ENCODE measurements at places on chromosomes 7 and 10.

DNA sequence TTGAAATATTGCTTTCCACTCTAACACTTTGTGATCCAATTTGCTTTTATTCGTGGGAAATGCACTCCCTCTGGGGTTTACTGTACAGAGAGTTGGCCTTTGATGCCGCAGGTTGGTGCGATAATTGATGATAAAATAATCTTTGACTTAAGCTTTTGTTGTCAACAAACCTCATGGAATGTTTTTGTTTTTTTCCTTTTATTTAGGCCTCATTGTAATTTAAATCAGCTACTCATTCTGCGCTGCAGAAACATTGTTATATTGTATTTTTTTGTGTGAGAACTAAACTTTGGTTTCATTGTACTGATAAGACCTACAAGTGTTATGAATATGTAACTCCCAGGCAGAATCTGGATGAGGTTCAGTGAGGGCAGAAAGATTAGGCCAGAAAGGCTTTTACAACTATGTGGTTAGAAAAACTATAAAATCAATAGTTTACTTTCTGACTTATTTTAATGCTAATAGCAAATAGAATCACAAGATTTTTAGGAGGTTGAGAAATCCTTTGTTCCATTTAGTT lies 76.8 kb upstream of the POM121L12 start:
- DNase-seq, result no peak

GRCh38 chr7:80785961-80786536 lies 132.8 kb downstream of the SEMA3C start:
- DNase-seq, result no peak

DNA sequence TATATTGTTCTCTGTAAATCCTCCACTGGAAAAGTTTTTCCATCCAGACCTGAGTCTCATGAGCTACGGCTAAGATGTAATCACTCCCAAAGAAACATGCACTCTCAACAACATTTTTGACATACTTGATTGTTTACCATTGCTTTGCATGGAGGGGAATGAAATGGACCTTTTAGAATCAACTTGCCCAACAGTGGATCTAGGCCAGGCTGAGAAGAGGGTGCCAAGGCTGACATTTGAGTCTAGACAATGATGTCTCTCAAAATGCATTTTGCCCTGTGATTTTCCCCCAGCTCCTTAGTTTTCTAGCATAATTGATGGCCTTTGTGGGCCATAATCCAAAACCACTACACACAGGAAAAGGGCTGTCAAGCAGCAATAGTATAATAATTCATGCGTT lies 297.9 kb upstream of the KLF6 start:
- no peak for DNase-seq

DNA sequence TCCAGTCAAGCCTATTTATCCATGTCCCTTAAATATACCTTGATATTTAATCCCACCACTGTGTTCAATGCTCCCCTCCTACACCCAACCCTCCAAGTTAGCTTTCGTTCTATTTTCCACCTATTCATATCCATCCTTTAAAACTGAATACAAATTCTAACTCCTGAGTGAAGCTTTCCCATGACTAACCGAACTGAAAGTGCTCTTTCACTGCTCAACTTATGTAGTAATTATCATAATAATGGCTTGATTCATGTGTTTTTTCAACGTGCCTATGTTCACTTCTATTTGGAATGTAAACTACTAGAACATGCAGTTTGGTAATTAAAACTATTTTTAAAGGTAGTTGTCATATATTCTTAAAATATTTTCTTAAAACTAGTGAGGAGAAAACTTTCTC lies 58.0 kb downstream of the NDUFB2 start:
- DNase-seq, result no peak

DNA sequence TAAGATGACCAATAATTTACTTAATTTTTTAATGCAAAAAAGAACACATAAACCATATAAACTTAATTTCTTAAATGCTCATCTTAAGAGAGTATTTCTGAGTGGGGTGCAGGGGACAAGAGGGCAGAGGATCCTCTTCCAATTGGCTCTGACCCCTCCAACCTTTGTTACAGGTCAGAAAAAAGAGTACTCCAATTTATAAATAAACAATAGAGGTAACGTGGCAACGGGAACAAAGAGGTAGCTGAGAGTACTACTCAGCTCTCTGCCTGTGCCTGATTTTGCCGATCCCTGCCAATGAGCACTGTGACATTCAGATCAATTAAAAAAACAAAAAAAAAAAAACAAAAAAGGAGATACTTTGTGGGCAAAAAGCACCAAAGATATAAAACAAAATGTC lies 307.9 kb downstream of the PARD3 start:
- DNase-seq, result no peak

GRCh38 chr10:62794306-62794705 lies 10.2 kb upstream of the ADO start:
- DNase-seq, result no peak

- DNase-seq, result no peak
Measured at GRCh38 chr7:68752485-68753178, 845.6 kb upstream of the AUTS2 start.
